ENCODE measurements at places on chromosomes 5 and 9.

DNA sequence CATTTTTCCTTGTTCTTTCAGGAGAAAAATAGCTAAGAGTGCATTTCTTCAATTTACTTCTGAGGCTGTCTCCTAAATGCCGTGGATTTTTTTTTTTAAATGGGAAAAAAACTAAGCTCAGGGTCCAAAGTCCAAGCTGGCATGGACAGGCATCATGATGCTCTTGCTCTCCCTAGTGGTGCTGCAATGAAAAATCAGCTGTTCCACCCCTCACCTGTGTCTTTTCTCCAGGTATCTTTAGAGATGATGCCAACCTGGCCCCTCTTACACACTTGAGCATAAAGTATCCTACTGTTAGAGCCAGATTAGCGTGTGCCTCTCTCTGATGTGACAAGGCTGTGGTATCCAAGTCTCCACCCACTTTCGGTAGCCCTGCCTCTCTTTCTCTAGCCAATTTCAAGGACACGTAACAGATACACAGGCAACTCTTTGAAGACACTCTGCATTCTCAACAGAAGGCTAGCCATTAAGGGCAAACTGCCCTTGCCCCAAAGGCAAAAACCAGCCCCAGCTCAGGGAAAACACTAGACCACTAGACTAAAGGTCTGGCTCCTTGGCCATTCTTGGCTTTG is 208.8 kb downstream of the SAXO1 start:
- DNase-seq = no peak

DNA sequence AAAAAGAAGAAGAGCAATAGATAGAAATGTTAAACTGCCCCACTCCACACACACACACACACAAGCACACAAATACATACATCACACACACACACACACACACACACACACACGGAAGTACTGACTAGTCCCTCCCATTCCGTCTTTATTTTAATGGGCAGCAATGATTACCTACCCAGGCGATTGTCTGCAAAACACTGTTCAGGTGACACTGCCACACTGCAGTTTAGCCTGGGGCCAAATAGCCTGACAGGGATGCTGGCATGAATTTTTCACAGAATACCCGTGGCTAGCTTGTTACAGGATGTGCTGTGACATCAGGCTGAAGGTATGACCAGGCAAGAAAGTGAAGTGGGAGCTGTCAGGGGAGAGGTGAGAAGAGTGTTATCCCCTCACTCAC is 86.9 kb downstream of the FRMD3 start:
- DNase-seq = no peak

GRCh38 chr5:53418409-53418808 is 62.0 kb upstream of the FST start:
- no peak for DNase-seq

DNA sequence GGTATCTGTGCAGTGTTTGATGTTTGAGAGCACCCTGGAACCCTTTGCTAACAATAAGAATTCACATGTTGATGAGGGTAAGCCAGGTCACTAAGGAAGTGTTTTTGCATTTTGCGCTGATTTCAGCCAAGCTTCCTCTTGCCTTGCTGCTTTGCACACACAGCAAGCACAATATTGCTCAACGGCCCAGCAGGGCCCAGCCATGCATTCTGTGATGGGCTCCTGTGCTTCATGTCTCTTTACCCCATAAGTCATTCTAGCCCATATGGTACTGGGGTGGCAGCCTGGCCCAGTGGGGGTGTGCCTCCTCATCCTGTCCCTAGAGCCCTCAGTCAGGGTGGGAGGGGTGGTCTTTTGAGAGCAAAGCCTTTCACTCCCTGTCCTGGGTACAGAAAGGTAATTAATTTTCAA is 481.3 kb downstream of the GADD45G start:
- DNase-seq = no peak

- no peak for DNase-seq
Observed at GRCh38 chr5:8456846-8457186, 587.9 kb downstream of the MTRR start.

DNA sequence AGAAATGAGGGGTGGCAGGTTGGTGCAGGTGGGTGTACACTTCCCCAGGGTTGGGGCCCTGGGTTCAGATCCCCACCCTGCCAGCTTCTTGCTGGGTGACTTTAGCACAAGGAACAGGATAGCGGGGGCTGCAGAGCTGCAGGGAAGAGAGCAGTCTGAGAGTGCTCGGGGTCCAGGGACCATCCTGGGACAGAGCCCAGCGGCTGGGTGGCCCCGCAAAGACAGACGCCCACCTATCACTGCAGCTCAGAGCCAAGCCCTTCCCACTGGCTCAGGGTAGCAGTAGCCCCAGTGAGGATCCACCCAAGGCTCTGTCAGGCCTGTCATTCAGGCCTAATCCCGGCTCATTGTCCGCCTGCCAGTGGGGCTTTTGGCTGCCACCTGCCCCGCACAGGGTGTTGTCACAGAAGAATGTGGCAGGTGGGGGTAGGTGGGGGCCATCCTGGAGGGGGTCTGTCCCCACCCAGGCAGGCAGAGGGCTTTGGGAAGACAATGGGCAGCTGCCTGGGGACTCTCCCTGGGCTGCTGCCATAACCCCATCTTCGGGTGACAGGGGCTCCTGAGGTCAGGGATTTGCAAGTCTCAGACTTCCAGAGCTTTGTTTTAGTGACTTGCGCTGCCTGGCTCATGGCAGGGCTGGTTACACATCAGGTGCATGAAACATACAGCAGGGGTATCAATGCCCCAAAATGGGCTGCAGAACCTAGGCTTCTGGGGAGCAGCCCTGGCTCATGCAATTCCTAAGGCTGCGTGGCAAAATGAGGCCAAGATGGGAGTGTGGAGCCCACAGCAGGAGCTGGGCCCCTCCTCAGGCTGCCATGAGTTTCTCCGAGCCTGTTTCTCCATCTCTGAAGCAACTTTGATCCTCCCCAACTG is 52.1 kb downstream of the BARX1 start:
- no peak for DNase-seq

GRCh38 chr9:83006378-83006777 is 56.6 kb downstream of the RASEF start:
- no peak for DNase-seq

GRCh38 chr9:133057006-133057405 is 4.8 kb upstream of the CEL start:
- DNase-seq = no peak

- no peak for DNase-seq
Observed at GRCh38 chr5:7894860-7895259, 25.9 kb downstream of the MTRR start.

DNA sequence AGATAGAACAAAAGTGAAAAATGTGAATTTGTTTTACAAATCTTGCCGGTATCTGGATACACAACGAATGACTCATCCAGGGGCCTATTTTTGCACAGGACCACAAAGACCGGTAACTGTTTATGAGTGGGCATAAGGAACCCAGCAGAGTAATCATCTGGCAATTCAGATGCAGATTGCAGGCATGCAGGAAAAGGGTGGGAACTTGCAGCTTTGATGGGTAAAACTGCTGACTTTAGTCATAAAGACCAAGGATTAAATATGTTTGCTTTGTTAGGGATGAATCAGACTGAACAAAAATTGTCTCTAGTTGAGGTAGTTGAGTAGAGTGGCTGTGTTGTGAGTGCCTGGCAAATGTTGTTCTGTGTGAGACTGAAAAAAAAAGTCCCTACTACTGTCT is 309.6 kb upstream of the CCNH start:
- DNase-seq = no peak

- DNase-seq = no peak
Observed at GRCh38 chr9:134054891-134055811, 12.7 kb downstream of the BRD3 start.

GRCh38 chr5:89041976-89042375 is 159.0 kb upstream of the MEF2C start:
- DNase-seq = no peak

GRCh38 chr5:140696891-140697492 is 3.3 kb upstream of the ZMAT2 start:
- DNase-seq = no peak

- DNase-seq = no peak
Observed at GRCh38 chr5:124212934-124213333, 533.5 kb downstream of the ZNF608 start.

DNA sequence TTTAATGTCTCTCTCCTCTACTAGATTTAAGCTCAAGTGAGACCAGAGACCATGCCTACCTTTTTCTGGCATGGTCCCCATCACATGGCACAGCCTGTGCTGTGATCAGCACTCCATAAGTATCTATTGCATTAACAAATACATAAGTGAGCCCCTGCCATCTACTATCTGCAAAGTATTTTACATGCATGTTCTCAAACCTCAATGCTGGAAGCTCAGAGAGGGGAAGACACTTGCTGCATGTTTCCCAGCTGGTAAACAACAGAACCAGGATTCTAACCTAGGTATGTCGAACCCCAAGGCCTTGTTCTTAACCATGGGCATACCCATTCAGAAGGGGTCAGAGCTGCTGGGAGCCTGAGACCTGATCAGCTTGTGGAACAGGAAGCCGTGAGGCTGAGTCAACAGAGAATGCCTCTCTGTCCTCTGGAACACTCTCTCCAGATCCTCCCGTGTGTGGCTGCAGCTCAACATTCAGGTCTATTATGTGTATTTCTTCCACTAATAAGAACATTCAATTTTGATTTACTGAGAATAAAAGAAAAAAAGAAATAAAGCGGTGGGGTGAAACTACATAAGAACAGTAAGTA is 232.5 kb upstream of the MSX2 start:
- no peak for DNase-seq

GRCh38 chr5:112951124-112951702 is 25.4 kb upstream of the DCP2 start:
- no peak for DNase-seq

DNA sequence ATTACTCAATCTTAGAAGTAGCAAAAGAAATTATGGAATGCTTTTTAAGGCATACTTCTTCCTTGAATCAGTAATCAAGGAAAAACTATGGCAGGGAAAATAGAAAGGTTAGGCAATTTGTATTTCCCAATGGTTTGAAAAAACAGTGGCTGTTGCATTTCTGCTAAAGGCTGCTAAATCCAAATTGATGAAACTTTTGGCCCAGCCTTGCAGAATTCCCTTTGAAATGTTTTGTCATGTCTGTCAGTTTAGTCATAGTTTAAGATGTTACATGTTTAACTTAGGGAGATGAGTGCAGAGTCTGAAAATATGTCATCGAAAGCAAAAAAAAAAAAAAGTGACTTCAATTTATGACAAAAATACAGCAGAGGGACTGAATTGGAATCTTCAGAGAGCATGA is 878.9 kb upstream of the WWC1 start:
- no peak for DNase-seq

DNA sequence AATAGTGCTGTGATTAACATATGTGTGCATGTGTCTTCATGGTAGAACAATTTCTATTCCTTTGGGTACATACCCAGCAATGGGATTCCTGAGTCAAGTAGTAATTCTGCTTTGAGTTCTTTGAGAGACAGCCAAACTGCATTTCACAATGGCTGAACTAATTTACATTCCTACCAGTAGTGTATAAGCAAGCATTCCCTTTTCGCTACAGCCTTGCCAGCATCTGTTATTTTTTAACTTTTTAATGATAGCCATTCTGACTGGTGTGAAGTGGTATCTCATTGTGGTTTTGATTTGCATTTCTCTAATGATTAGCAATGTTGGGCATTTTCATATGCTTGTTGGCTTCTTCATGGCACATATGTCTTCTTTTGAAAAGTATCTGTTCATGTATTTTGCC is 308.5 kb downstream of the ARRDC3 start:
- no peak for DNase-seq

GRCh38 chr9:82805027-82805426 is 257.9 kb downstream of the RASEF start:
- DNase-seq = no peak

DNA sequence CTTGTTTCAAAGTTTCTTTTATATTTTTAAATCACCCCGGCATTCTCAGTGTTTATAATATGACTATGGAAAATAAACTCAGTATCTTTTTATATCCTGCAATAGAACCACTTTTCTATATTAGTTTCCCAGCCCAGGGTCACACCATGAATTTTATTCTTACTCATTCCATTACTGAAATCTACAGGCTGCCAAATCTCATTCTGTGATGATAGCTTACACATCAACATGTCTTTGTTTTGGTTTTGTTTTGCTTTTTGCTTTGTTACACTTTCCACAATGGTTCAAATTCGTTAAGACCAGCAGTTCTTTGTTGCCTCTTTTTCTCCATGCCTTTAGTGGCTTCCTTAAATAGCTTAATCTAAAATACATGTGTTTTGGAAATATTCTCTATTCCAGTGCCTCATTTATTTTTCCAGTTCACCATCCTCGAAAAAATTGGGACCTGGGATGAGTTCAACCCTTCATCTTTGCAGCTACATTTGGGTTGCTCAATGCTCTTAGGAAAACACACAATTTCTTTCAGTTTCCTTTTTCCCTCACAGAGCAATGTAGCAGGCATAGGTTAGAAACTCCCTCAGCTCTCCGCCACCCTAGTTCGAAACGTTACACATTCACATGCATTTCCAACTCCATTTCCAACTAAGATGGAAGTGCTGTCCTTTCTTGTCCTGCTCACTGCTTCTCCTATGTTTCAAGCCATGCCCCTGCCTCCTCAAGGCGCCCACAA is 1146.3 kb downstream of the MAT2B start:
- no peak for DNase-seq

DNA sequence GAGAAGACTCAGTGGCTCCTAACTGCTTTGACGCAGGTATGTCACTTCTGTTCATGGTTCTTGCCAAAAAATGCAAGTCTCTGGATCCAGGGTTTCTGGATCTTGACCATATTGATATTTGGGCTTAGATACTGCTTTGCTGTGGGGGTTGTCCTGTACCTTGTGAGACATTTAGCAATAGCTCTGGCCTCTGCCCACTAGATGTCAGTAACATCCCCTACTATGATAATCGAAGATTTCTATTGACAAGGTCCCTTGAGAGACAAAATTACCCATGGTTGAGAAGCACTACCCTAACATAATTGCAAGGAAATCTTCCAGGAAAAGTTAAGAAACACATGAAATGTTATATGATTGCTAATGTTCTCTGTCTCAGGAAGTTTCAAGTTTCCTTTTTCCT is 285.4 kb downstream of the TMEM232 start:
- DNase-seq = no peak

DNA sequence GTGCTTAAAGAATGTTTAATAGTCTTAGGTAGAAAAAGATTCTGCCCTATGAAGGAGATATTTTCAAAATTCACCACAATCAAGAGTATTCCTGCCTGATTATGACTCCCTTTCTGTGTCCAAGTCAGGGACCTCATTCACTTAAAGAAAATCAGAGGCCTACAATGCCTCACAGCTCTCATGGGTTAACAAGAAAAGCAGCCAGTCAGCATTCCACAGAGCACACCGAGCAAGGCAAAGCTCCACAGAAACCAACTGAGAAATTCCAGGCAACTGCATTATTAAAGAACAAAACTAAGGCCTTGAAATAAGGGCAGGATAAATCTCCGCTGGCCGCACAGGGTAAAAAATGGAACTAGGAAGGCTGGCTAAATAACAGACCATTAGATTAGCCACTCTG is 161.1 kb downstream of the TARS1 start:
- DNase-seq = no peak

GRCh38 chr5:104635227-104635626 is 1072.6 kb upstream of the NUDT12 start:
- DNase-seq = no peak

GRCh38 chr9:114025196-114025753 is 52.8 kb downstream of the AMBP start:
- no peak for DNase-seq

GRCh38 chr5:111755942-111756381 is 1.0 kb downstream of the NREP start:
- DNase-seq = no peak

- DNase-seq = no peak
Observed at GRCh38 chr5:134736173-134736812, 2.1 kb upstream of the CAMLG start.

- DNase-seq = no peak
Observed at GRCh38 chr5:31165729-31166128, 27.8 kb upstream of the CDH6 start.
